ENCODE measurements at places on chromosomes 12 and 14.

GRCh38 chr14:70281939-70282338 is 77.5 kb downstream of the COX16 start:
- DNase-seq, result no peak

- DNase-seq, result peak; percentile 60
These were observed 73.9 kb downstream of the NEDD1 start for GRCh38 chr12:96980991-96981414.

DNA sequence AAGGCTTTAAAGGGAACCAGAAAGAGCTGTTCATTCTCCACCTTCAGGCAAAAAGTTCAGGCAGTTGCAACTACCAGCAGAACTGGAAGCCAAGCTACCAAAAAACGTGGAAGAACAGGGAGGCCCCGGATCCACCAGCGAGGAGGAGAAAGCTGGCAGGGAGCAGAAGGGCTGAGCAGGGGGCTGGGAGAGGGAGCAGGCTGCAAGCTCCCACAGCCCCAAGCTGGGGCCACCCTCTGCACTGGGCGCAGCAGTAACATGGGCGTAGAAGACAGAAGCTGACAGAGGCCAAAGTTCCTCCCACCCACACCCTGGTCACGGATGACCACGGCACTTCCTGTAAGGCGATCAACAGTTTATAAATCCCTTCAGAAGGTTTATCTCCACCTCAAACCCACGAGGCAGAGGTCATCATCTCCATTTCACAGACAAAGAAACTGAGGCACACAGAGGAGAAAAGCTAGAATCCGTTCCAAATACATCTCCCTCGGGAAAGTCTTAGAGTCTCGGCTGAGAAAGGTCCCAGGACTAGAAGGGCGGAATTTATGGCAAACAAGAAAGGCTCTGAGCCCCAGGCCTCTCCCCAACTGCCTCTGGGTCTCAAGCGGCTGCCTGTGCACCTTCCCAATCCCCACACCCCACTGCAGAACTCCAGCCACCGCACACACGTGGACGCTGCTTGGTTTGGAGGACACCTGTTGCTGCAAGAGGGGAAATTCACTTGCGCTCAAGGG is 1.8 kb downstream of the CCDC85C start:
- no peak for DNase-seq

DNA sequence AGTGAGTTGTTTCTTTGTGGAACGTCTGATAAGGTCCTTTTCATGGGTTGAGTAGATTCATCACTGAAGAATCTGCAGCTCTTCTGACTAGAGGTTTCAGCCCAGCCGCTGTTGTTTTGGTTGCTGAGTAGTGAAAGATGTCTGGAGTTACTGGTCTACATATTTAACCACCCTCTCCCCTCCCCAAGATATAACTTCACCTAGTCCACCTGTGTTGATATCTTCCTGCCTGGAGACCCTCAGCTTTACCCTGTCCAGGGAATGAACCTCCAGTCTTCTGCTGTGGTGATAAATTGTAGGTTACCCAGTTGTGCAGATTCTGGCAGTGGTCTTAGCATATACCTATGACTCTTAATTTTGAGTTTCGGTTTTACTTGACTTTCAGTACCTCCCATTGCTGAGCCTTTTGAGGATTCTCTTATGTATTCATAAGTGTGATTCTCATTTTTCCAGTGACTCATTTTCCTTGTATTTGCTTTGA is 62.9 kb downstream of the CCDC91 start:
- no peak for DNase-seq

DNA sequence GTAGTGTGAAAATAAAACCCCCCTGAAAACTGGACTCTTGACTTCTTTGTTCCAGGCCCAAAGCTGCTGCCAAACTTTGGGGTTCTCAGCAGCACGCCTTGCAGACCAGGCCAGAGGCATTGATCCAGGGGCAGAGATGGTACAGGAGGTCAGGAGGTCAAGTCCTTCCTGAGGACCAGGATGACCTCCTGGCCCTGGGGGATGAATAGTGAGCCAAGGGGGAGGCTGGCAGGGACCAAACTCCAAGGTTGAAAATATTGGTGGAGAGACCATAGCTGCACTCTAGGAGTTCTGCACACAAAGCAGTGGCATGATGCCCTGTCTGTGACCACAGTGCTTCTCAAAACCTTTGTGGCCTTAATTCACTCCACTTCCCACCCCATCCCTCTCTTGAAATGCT is 12.1 kb downstream of the SLC10A1 start:
- DNase-seq, result no peak

DNA sequence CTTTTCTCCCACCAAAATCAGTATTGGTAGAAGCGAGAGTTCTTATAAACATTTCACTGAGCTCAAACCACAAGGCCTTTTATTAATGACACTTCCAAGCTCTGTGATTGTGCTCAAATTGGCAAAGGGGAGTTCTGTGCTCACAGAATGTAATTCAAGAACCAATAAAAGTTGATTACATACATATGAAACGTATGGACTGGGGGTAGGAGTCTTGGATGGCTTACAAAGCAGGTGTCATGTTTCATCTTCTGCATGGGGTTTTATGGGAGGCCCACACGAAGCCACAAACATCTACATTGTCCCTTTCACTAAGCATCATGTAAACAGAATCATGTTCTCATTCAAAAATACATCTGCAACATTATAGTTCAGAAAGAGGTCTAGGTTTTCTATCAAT is 828.3 kb downstream of the VRK1 start:
- DNase-seq, result no peak

DNA sequence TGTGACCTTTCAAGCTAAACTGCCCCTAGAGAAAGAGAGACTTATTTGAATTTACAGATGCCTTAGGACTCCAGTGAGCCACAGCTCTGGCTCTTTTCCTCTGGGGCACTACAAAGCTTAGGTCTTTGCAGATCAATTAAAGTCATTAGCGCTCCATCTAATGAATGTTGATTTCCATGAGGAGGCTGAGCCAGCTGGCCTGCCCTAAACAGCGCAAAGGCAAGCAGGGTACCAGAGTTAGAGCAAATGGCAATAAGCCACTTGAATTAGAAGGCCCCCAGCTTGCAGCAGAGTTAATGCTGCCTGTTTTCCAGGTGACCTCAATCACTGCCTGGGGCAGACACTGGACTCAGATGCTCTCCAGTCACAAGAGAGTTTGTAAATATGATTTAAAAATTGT is 695.3 kb downstream of the DIO2 start:
- DNase-seq, result no peak

- DNase-seq, result no peak
These were observed 760.4 kb downstream of the TMEM121 start for GRCh38 chr14:106286697-106287290.

DNA sequence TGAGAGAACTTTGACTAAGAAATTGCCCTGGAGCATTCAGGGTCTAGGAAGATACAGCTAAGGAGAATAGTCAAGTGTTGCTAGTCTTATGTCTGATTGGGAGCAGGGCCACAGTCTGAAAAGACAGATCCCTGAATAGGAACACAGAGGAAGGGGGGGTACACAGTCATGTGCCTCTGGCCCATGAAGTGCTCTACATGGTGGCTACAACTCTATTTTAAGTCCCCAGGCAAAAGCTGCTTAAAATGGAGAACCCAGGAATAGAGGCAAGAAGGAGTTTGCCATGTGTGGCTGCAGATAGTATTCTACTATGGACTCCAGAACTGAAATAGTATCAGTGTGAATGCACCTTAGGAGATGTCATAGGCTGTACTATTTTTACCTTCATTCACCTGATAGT is 118.0 kb upstream of the NPAS3 start:
- DNase-seq, result no peak

DNA sequence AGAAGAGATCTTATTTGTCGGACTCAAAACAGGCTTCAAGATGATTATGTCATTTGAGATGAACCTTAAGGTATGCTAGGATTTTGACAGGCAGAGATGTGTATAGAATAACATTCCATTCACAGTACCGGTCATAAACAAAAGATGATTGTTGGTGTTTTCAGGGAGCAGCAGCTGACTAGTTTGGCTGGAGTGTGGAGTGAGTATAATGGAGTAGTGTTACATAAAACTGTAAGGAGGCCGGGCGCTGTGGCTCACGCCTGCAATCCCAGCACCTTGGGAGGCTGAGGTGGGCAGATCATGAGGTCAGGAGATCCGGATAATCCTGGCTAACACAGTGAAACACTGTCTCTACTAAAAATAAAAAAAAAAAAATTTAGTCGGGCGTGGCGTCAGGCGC is 23.9 kb downstream of the SERPINA10 start:
- no peak for DNase-seq

GRCh38 chr14:105430042-105430441 is 10.4 kb downstream of the MTA1 start:
- DNase-seq, result no peak

- no peak for DNase-seq
These were observed 147.9 kb downstream of the PPFIA2 start for GRCh38 chr12:81610955-81611889.
